Left colon (tissue), 2 donors: ENCODE measurements at places on chromosomes 16 and 17. TPM values are rescaled to one million over a fixed set of nuclear protein-coding genes. Genes with fewer than 3 reads are reported as not detected.
A peak's percentile ranks its signal among the peaks of the same experiment; 100 is the strongest.

DNA sequence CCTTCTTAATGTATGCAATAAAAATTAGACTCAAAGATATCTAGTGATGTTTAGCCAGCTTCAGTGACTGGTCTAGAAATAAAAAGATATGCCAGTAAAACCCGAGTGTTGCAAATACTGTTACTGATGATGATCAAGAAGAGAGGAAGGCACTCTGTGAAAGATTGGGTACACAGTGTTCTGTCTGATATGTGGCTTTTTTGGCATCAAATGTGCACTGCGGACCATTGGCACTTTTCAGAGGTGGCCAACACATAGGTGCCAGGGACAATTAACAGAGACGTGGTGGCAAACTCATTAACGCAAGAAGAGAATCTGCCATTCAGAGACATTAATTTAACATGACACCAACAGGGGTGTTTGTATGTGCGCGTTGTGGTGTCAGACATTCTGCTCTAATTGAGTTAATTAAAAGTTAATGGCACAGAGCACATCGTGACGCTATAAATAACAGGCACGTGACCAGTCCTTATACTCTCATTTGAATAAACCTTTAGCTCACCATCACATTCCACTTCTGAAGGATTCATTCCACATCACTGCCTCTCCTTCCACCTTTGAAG is 549.3 kb upstream of the HSBP1 start:
- DNase-seq, result no peak

DNA sequence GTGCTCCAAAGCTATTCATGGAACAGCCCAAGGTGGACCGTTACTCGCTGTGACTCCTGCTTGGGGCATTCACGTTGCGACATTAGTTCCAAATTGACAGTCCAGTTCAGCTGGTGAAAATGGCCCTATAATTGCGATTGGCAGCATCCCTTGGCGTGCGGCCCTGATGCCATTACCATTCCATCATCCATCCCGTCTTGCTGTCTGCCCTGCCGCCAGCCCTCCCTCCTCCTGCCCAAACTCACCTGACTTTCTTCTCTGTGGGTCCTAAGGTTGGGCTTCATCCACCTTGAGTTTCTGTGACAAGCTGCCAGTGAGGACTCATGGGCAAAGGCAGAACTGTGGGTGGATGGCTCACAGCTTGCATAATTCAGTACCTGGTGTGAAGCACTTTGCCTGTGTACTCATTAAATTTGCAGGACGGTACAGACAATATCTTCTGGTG is 104.6 kb downstream of the RPTOR start:
- no peak for DNase-seq

DNA sequence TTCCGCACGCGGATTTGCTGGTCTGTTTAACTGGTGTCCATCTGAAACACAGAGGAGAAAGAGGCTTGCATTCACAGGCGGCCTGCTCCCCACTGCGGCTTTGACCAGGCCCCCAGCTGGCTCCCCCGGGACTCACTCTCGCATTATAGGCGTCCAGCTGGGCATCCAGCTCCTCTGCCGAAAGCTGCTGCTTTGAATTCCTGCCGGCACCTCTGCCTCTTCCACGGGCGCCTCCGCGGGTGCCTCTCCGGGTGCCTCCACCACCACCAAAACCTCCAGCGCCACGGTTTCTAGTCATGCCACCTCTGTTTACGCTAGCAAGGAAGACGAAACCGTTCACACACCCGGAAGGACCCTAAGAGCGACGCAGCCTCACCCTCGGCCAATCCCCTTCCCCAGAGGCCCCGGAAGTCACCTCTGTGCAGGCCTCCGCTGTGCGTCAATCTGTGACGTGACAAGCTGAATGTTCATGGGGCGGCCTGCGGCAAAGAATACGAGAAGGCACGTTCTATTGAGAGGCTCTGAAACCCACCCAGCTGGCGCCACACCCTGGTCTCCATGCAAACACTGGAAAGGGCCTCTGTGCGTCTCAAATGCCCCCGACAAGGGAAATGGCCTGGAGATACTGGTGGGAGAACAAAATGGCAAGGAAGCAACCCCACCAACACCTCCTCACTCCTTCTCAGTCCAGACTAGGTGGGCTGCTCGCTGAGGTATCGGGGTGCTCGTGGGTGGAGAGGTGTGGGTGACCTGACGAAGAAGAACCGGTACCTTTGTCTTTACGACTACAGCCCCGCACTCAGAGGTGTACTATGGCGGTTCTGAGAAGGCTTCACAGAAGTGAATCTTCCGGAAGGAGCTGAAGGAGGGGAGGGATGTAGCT is 3.0 kb downstream of the ALYREF start:
- DNase-seq, result no peak

DNA sequence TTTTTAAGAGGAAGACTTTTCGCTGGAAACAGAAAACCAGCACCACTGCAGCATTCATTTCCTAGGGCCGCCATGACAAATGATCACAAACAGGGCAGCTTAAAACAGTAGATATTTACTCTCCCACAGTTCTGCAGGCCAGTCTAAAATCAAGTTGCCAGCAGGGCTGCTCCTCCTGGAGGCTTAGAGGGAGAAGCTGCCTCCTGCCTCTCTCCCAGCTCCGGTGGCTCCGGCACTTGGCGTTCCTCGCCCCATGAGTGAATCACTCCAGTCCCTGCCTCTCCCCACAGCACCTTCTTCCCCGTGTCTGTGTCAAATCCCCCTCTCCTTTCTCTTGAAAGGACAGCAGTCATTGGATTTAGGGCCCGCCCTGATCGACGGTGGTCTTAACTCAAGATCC is 72.1 kb downstream of the SOCS1 start:
- no peak for DNase-seq

DNA sequence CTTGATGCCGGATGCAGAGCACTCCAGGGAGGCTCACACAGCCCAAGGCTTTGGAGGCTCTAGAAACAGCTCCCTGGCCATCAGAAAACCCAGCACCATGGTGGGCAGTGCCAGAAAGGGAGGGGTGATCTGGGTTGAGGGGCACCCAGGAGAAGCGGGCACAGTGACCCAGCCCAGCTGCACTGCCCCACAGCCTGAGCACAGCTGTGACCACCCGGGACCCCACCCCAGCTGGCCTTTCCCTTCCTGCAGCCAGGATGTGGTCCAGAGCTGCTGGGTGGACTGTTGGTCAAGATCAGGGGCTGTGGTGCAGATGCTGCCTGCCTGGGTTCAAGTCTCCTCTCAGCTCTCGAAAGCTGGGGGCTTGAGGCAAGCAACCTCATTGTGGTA is 223.1 kb downstream of the ZNF423 start:
- DNase-seq, result no peak

- DNase-seq, result no peak
These were observed 1.3 kb downstream of the SHISA9 start for GRCh38 chr16:12902511-12903372.

GRCh38 chr17:6232732-6233101 is 162.5 kb downstream of the WSCD1 start:
- no peak for DNase-seq

GRCh38 chr16:31862761-31863160 is 10.8 kb upstream of the ZNF267 start:
- DNase-seq, result no peak

DNA sequence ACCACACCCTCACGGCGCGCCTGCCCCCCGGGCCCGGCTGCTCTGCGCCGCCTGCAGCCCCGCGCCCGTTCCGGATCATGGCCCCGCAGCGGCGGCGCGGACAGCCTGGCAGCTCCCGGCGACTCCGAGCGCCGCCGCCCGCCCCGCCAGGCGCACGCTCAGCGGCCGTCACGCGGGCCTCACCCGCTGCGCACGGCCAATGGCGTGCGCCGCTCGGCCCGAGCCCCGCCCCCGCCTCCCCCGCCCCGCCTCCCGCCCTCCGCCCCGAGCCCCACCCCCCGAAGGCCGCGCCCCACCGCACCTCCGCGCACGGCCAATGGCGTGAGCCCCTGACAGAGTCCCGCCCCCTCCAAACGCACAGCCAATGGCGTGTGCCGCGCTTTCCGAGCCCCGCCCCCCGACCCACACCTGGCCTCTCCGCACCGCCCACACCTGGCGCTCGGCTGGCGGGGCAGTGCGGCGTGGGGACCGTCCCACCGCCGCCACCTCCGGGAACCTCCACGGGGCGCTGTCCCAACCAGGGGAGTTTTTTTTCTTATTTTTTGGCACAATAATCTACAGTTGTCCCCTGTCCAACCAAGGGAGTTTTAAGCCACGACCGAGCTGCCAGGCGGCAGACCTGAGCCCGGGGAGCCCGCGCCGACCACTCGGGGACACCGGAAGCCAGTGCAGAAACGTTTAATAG is at the start of gene PCYT2:
PCYT2 (minus strand) TSS at position 123 of the 685 bp plus-strand sequence; CDS start at position 79, 44 bp downstream.
- peak; percentile 95 for DNase-seq

DNA sequence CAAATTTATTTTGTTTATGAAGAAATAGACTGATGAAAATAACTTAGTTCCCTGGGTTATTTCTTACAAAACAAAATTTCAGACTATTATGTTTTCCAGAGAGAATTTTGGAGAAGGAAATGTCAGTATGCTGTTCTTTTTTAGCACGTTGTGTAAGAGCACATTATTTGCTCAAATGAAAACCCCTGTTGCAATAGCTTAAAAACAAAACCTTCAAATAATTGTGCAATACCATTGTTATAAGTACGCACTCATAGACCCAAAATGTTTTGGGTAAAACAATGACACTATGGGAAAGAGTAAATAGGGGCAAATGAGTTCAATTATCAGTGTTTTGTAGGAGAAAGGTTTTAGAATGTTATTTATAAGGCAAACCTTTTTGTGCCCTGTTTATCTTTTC is 18.2 kb downstream of the VMP1 start:
- no peak for DNase-seq

GRCh38 chr17:1055751-1056645 is 59.1 kb downstream of the TIMM22 start:
- no peak for DNase-seq

GRCh38 chr17:2057760-2058585 is 3.1 kb downstream of the HIC1 start:
- no peak for DNase-seq

- DNase-seq, result no peak
These were observed 25.4 kb downstream of the TENT4B start for GRCh38 chr16:50178491-50178941.

DNA sequence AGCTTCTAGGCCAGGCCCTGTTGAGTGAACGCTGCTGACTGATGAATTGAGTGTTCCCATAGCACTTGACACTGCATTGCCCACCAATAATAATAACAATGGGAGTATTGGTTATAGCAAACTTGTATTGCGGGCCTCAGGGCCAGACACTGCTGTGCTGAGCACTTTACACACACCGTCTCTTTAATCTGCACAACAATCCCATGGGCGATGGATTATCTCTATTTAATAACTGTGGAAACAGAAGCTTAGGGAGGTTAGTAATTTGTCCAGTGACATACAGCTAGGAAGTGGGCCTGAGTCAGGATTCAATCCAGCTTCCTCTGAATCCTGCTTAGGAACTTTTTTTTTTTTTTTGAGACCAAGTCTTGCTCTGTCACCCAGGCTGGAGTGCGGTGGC is 11.2 kb downstream of the ARHGAP23 start:
- no peak for DNase-seq

DNA sequence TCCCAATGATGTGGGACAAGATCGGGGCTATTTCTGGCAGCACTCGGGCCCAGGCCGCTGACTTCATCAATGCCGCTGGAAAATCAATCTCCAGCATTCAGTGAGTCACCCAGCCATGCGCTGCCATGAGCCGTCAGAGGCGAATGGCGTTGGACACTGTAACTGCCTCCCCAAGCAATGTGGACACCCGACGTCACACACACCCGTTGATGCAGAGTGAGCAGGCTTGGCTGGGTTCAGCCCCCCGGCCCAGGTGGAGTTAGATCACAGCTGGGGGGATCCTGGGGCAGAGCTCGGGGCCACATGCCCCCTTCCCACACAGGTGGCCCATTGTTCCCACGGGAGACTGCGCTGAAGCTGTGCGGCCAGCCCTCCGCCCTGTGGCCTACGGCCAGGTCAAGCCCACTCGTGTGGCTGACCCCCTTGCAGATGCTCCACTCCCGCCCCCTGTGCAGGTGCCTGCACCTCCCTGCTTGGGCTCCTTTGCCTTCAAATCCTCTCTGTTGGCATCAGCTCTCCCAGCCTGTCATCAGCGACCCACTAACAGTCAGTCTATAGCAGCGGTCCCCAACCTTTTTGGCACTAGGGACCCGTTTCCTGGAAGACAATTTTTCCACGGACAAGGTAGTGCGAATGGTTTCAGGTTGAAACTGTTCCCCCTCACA is 89.9 kb downstream of the TBC1D16 start:
- DNase-seq, result no peak

- peak; percentile 79 for DNase-seq
These were observed 6.4 kb downstream of the C16orf86 start for GRCh38 chr16:67672739-67673662.

DNA sequence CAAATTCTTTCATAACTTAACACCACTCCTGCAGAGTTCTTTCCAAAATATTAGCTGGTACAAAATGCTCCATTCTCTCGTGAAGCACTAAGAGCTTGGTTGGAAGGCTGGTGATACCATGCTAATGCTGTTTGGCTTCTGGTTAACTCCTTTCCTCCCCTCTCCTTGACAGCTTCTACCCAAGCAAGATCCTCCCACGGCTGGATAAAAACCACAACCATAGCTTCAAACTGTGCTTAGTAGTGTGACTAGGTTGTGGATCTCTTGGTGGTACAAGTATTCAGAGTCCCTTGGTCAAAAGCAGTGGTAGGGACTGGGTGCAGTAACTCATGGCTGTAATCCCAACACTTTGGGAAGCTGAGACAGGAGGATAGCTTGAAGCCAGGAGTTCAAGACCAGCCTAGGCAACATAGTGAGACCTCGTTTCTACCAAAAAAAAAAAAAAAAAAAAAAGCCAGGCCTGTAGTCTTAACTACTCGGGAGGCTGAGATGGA is 2.3 kb downstream of the PHAF1 start:
- no peak for DNase-seq

GRCh38 chr17:65723431-65724151 is 162.1 kb upstream of the AXIN2 start:
- no peak for DNase-seq

- no peak for DNase-seq
These were observed 328 bp upstream of the DRC7 start for GRCh38 chr16:57694231-57694724.

DNA sequence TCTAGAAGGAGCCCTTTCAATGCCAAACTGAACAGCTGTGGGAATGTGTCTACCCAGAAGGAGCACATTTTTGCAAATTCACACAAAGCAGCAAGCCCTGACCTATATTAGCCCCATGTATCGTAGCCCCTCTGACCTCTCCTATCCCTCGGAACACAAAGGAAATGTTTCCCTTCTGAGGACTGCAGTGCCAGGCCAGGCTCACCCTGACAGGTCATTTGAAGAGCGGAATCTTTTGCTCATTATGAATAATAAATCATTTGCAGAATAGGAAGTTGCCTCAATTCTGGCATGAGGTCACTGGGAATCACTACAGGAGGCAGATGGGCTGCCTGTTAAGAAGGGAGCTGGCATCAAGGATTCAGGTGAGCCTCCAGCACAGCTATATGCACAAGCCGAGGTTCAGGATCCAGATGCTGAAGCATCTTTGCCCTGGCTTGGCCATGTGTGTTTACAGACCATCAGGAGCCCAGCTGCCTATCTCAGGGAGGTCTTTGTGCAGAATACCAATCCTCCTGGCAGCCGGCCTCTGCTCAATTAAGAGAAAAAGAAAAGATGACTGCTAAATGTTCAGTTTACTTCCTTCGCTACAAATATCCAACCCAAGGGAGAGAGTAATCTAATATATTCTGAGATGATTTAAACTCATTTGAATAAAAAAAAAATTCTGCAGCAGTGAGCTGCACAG is 119.4 kb downstream of the USP31 start:
- DNase-seq, result no peak

CACNB1 gene
- 16.1 TPM for total RNA-seq

TOM1L1 gene
- 64.0 TPM for total RNA-seq

SP6 gene
- 20.5 TPM for total RNA-seq

CD300A gene
- 7.9 TPM for total RNA-seq

YPEL2 gene
- 25.8 TPM for total RNA-seq

ADAMTS18 gene
- total RNA-seq, result 0.34 TPM

CNGB1 gene
- 0.17 TPM for total RNA-seq

ACSM2B gene
- not detected for total RNA-seq

PLA2G10 gene
- total RNA-seq, result 39.1 TPM
